Neural crest cell (in vitro differentiated cells): ENCODE measurements at places on chromosomes 7 and 10.

DNA sequence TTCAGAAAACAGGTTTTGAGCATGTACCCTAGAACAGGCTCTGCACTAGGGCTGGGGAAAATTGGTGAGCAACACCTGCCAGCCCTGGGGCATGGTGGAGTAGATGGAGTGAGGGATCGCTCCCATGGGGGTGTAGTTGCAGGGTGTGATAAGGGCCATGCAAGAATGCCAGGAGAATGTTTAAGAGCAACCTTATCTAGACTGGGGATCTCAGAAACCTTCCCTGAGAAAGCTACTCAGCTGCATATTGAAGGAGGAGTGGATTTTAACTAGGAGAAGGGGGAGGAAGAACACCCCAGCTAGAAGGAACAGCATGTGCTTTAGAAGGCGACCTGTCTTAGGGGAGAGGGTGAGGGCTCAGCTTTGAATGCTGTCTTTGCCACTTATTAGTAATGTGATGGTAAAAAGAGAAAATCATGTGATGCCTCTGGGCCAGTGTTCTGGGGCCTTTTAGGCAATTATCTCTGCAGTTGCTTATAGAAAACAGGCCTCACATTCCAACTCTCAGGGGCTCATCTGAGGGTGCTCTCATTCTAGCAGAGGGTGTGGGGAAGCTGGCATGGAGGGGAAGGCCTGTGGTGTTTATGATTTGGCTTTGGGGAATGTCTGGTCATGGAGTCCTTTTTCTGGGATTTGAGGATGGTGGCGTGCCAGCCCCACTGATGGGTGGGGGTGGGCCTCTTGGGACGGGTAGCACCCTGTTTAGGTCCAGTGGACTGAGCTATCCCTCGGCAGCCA lies 225.4 kb downstream of the BMPER start:
- no peak for DNase-seq

DNA sequence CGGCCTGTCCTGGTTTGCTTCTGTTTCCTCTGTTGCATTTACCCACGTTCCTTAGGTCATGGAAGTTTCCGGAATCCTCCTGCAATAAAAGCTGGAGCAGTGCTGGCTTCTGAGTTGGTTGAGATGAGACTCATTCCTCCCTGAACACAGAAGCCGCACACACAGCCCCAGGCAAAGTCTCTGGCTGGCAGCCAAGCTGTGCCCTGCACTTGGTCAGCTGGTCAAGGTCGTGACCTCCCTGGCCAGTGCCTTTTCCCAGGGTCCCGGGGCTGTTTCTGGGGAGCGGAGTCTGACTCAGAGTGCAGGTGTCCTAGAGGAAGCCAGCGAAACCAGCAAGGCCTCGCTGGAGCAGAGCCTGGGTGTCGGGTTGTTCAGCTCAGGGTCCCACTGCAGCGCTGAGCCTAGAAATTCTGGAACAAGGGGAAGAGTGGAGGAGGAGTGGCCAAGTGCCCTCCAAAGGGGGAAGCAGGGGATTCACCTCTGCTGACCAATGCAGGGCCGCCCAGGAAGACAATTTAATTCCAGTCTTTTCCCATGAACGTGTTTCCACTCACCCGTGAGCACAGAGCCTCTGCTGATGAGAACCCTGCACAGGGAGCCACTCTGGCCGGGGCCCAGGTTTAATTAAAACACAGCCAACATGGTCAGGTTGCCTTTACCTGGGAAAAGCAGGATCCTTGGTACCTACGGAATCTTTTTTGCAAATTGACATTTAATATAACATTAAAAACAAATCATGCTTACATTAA lies 245.5 kb upstream of the PPP2R2D start:
- peak; percentile 47 for DNase-seq

DNA sequence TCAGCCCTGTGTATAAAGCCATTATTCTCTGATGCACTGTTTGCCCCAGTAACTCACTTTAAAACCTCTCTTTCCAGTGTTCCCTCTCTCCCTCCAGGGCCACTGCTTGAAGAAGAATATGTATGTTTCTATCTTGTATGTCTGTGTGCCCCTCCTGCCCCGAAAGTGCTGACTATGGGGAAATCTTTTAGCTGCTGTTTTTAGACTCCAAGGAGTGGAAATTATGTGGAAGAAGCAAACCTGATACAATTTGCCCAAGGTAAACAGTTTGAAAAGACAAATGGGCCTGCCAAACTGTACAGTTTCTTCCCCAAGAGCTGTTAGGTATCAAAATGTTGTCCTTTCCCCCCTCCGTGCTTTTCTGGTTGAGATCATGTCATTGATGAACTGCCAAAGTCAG lies 3.4 kb downstream of the ADRA2A start:
- no peak for DNase-seq

DNA sequence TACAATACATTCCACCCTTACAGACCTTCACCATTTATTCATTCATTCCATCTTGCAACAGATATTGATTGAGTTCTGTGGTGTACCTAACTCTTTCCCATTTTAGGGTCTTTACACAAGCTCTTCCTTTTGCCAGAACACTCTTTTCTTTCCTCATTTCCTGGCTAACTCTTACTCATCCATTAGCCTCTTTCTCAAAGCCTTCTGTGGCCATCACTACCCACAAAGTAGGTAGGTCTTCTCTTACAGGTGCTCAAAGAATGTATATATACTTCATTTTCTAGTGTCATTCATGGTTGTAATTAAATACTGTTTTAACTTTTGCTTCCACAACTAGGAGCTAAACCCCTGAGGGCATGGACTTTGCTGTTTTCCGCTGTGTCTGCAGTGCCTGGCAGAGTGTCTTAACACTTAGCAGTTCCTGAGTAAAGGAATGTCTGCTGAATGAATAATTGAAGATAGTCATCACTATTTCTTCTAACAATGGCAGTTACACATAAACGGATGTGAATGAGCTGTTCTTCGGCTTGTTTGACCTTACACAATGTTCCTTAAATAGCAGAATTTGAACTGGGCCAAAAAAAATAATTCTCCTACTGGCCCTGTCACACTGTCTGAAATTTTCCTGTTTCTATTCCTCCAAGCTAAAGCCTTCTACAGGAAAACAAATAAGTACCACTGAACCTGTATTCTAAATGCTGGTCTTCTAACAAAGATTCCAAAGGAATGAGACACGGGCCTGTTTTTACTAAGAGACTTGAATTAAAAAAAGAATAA lies 15.1 kb downstream of the BCAP29 start:
- DNase-seq: no peak

- DNase-seq: no peak
Measured at GRCh38 chr7:51918581-51918980, 602.0 kb upstream of the COBL start.

- peak; percentile 62 for DNase-seq
Measured at GRCh38 chr7:157568770-157569584, 232.2 kb downstream of the DNAJB6 start.

- DNase-seq: no peak
Measured at GRCh38 chr10:9158675-9159074, 1104.2 kb downstream of the GATA3 start.

- DNase-seq: no peak
Measured at GRCh38 chr10:49025347-49025983, 85.8 kb upstream of the LRRC18 start.

GRCh38 chr7:30935569-30935877 lies 23.9 kb downstream of the AQP1 start:
- no peak for DNase-seq

DNA sequence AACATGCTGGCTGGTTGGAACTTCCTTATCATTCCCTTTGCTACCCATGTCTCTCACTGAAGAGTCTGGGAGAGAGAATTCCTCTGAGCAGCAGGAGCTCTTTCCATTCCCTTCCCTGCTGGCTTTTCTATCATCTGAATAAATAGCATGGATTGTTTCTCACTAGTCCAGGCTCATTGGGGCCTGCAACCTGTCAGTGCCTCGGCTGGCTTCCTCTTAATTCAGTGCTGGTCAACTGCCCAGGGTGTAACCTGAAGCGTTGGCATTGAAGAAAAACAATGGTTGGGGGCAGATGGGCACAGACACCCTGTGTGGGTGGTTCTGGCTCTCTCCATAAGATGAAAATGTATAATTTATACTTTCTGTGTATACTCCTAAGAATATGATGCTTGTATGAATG lies 155.6 kb downstream of the ANLN start:
- DNase-seq: no peak

GRCh38 chr10:88989824-88990383 lies 694 bp upstream of the FAS start:
- DNase-seq: no peak

DNA sequence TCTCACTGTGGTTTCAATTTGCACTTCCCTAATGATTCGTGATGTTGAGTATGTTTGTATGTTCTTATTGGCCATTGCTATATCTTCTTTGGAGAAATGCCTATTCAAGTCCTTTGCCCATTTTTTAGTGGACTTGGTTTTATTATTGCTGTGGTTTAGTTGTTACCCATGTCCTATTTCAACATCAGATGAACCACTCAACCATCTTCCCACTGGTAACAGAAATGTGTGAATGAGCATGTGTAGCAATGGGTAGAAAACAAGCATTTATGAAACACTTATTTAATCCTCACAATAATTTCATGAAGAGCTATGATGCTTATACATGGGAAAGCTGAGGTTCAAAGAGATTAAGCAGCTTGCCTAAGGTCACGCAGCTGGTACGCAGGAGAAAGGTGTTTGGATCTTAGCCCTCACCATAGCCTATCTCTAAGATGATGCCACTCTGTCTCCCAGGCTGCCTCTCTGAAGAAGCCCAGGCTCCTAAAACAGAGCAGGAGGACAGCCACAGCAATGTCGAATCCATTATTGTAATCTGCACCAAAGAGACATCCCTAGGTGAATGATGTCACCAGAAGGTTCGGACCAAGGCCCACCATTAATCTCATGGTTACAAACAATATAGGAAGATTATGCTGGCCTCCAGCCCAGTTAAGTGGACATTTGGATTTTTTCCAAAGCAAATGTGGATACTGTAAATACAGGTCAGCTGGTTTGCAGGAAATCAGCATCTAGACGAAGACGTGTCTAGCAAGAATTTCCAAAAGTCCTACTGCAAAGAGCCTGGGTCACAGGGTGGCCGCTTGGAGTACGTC lies 447.6 kb upstream of the ZMIZ1 start:
- no peak for DNase-seq

DNA sequence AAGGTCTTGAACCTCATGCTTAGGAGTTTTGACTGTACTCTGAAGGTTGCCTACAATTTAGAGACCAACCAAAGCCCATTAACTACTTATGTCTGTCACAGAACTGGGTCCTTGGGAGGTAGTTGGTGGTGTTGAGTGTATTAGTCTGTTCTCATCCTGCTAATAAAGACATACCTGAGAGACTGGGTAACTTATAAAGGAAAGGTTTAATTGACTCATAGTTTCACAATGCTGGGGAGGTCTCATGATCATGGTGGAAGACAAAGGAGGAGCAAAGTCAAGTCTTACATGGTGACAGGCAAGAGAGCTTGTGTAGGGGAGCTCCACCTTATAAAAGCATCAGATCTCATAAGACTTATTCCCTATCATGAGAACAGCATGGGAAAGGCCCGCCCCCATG lies 319.6 kb upstream of the ZMIZ1 start:
- no peak for DNase-seq

GRCh38 chr10:5480162-5480941 lies 19.0 kb downstream of the CALML5 start:
- DNase-seq: no peak

GRCh38 chr7:47428052-47428767 lies 153.7 kb downstream of the TNS3 start:
- no peak for DNase-seq

DNA sequence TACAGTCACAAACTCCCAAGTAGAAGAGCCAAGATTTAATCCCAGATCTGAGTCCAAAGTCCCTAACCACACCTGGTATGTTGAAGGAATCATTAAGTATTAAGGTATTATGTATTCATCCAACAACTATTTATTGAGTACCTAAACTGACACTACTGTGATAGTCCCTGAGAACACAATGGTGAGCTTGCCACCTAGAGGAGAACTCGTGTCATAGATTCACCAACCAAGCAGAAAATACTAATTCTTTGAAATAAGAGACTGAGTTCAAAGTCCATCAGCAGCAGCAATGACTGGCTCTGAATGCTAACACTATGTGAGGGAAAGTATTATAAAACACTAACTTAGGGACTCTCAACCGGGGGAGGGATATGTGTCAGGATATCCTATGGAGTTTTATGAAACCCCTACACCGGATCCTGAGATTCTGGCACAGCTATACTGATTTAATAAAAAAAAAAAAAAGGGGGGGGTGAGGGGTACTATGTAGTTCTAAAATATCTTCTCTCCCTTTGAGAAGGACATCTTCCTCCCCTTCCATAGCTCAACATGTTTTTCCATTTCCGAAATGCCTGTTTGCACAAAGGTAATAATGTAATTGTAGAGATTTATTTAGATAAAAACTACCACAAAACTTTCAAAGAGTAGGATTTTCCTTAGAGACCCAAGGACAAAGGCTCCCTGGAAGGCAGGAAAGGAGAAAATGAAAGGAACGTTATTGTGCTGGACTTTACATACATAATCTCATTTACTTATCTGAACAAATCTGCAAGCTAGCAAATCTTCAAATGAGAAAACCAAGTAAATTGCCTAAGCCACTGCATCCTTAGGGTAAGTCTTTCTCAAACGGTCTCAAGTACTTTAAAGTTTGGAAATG lies 1.6 kb downstream of the NCOA4 start:
- DNase-seq: no peak

- no peak for DNase-seq
Measured at GRCh38 chr10:118238573-118239235, 103.4 kb downstream of the FAM204A start.

DNA sequence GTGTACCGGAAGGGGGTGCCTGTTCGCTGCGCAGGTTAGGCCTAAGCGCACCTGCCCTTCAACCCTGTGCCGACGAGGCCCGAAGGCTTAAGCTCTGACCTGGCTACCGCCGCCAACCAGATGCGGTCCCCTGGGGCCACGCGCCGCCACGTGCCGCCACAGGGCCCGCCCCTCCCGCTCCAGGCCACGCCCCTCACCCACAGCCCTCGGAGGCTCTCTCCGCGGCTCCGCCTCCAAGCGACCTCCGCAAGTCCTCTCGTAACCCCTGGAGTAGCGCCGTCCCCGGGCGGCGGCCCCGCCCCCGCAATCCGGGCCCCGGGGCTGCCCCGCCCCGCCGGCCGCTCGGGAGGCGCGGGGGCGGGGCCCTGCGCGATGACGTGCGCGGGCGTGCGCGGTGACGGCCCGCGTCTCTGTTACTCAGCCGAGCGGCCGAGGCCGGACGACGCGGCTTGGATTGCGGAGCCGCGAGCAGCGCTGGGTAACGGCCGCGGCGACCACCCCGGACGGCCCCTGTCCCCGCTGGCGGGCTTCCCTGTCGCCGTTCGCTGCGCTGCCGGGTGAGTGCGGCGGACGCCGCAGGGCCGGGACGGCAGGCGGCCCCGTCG lies at the start of gene MAPK8:
Gene MAPK8 (plus strand): TSS at position 413 of the 605 bp plus-strand sequence. CDS start 94,984 bp downstream, outside the sequence.
- peak; percentile 85 for DNase-seq

DNA sequence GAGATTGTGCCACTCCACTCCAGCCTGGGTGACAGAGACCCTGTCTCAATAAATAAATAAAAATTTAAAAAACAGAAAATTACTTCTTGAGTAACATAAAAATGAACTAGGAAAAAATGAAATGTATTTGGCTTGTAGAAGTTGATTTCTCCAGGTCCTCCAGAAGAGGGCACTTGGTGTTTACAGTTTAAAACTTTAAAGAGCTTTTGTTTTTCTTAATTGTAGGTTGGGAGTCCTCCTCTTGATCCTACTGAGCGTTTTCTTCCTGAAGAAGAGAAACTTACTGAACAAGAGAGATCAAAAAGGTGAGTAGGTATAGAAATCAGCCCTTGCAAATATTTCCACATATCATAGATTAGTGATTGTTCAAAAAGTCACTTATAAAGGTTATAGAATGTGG lies 16.2 kb downstream of the KIFBP start:
- DNase-seq: no peak

GRCh38 chr7:40944981-40945585 lies 757.8 kb downstream of the INHBA start:
- no peak for DNase-seq

GRCh38 chr10:129784291-129784690 lies 179.8 kb downstream of the EBF3 start:
- no peak for DNase-seq

GRCh38 chr10:114839901-114840300 lies 18.3 kb downstream of the FHIP2A start:
- no peak for DNase-seq
